ENCODE measurements at places on chromosomes 3 and 15.

GRCh38 chr15:55916666-55917409, 76.6 kb downstream of the NEDD4 start:
- DNase-seq, result no peak

GRCh38 chr15:85314633-85315032, 65.8 kb upstream of the AKAP13 start:
- DNase-seq, result no peak

GRCh38 chr15:36599620-36600433, 20.4 kb downstream of the CDIN1 start:
- DNase-seq, result no peak

GRCh38 chr3:71062037-71062932, 521.2 kb downstream of the FOXP1 start:
- no peak for DNase-seq

DNA sequence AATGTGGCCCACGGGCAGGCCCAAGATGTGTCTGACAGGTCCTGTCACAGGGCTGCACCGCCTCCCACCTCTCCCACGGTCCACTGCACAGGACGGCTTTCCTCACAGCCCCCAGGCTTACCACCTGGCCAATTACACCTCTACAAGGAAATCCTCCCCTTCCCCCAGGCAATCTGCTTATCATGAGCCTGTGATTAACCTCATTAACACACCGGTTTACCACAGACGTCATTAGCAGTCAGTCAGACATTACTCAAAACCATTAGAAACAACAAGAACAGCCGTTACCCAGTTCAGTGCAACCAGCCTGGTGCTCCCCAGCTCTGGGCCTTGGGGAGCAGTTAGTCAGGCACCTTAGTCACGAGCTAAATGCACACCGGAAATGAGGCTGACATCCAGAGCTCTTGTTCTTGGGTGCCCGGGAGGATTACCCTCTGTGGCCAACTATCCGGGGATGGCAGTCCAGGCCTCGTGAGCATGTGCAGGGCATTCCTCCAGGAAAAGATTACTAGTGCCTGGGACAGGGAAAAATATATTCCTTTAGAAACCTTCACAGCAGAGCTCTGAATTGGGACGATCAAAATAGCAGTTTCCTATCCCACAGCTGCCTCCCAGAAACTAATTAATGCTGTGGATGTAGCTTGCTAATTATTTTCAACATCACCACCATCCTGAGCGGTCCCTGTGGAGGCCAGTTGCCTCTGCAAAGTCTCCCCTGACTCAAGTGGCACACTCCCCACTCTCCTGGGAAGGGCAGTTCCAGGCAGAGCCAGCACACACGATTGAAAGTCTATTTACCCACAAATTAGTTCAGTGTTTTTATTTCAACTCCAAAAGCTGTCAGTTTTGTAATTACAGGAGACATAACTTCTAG, 117.4 kb upstream of the ZBED2 start:
- DNase-seq, result no peak
